Stimulated activated CD8-positive, alpha-beta memory T cell treated with anti-CD3 and anti-CD28 coated beads, Interleukin-15, amount 100 ng/mL, for 1 hour (primary cell): ENCODE measurements at places on chromosomes 11 and 22.

- DNase-seq, result no peak
Measured at GRCh38 chr11:8058216-8058615, 22.8 kb upstream of the TUB start.

DNA sequence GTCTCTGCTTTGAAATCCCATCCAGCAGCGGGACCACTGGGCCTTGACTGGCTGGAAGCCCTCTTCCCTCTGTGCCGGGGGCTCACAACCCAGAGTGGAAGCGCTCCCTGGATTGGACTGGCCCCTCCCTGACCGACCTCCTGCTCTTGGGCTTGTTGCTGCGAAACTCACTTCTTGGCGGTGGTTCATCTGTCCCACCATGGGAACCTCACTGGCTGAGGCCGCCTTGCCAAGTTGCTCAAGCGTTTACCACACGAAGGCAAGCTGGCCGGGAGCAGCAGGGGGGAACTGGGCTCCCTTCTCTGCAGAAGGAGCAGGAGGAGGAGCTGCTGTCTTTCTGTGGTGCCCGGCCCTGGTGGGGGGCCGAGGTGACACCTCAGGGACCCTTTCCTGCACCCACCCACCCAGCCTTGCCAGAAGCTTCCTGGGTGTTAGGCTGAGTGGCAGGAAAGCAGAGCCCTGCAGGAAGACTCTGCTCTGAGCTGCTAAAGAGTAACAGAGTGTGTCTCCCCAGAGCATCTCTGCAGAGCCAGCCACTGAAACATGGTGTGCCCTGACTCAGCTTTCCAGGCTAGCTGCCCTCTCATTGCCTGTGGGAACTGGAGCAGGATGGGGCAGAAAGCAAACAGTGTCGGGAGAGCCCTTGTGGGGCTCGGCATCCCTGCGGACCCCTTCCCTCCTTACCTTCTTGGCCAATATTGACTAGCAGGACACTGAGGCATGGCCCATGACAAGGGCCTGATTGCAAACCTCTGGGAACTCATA, 88.5 kb upstream of the ALX4 start:
- no peak for DNase-seq

- no peak for DNase-seq
Measured at GRCh38 chr11:110761991-110762390, 49.8 kb upstream of the ARHGAP20 start.

DNA sequence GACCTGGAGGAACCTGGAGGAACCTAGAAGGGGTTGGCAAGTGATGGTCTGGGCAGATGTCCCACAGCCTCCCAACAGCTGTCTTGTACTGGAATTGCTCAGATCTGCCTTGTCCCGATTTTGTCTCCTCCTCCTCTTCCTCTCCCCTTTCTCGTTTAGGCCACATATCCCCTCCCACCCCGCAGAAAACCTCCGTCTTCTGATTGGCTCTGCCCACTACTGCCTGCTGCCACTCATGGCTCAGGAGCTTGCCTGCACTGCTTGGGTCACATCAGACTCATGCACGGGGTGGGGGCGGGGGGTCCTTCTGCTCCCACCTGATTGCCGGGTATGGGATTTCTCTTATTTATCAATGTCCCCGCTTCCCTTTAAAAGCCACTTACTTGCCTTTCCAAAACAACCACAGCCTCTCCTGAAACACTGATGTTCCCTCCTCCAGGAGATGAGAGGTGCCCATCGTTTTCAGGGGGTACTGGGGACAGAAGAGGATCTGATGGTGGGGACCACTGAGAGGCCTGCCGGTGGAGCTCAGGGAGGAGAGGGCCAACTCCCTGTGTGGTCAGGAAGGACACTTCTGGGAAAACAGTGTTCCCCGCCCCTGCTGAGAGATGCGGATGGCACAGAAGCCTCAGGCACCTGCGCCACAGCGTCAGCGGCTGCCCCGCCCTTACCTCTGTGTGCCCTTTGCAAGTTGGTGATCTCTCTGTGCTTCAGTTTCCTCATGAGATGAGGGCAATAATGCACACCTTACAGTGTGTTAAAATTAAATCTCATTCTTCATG, 14.7 kb downstream of the TOM1 start:
- no peak for DNase-seq

GRCh38 chr11:107840129-107840484, 18.5 kb downstream of the SLC35F2 start:
- no peak for DNase-seq

GRCh38 chr11:66674964-66675602, 2.6 kb downstream of the RBM4B start:
- no peak for DNase-seq

DNA sequence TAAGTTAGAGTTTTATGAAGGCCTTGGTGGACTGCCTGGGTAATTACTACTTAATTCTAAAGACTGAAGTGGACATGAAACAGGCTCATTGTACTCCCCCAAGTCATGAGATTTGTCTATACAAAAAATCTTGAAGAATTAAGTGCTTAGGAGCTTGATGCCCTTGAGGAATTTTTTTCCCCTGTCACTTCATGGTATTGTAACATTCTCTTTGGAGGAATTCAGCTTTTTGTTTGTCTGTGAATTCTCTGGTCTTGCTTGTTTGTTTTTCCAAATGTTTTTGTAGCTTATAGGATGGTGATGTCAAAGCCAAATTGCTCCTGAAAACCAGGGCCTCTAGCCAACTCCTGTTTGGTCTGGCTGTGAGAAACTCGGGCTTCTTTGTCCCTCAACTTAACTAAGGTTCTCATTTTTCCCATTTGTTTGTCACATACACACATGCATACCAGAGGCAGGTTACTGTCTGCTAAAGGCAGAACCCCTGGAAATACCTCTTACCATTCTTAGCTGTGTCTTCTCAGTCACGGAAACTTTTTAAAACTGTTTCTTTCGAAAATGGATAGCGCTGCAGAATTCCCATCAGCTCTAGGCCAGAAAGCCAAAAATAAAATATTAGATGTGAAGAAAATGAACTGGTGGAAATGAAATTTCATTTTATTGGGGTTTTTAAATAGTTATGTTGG, 66.9 kb downstream of the AMOTL1 start:
- DNase-seq, result no peak

GRCh38 chr11:425301-425700, 10.5 kb upstream of the SIGIRR start:
- no peak for DNase-seq

- no peak for DNase-seq
Measured at GRCh38 chr11:128310676-128311445, 276.5 kb downstream of the ETS1 start.

DNA sequence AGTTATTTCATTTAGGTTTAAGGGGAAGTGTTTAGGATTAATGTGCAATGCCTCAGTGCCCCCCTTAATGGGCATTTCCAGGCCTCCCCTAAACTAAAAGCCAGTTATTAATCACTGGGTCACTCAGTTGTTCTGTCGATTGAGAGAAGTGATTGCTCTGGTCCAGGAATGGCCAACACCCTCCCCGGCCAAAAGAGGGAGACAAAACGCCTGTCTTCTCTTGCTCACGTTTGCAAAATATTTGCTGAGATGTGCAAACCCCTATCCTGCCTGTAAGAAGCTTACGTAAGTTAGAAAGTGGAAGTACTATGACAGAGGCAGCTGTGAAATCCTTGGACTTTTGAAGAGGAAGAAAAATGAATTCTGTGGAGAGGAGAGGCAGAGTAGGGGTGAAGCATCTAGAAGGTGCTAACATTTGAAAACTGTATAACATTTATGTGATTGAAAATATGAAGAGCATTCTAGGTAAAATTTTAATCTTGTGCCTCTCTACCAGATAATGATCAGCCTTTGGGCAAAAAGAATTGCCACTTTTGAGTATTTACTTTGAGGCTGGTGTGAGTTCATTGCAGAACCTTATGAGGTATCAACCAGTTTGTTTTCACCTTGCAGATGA, 37.7 kb downstream of the NTM start:
- no peak for DNase-seq

DNA sequence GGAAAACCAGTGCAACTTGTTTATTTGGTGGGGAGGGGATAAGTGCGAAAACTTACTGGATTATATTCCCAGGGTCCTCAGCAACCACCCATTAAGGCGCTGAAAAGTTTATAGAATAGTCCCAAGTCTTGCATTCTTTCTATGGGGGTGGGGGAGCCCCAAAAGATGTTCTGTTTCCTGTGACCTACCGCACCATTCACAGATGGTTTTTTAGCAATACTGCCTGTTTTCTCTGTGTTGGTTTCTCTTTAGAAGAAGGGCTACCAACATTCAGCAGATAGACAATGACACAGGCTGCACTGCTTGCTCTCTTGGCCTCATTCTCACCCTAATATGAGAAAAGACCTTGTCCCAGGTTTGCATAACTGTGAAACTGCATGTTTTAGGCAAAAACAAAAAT, 86.5 kb downstream of the FAM76B start:
- DNase-seq, result no peak

GRCh38 chr22:43207849-43208702, 21.1 kb upstream of the TTLL12 start:
- DNase-seq, result no peak

GRCh38 chr11:30815619-30816018, 229.5 kb upstream of the MPPED2 start:
- no peak for DNase-seq

DNA sequence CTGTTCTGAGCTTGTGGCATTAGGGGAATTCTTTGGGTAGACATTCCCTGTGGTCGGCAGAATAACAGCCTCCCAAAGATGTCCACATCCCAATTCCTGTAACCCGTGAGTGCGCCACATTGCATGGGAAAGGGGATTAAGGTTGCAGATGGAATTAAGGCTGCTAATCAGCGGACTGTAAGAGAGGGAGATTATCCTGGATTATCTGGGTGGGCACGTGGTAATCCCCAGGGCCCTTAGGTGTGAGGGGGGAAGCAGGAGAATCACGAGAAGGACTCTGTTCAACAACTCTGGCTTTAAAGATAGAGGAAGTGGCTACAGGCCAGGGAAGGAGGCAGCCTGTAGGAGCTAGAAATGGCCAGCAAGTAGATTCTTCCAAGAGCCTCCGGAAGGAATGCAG, 16.0 kb downstream of the CACNG2 start:
- DNase-seq, result no peak

- no peak for DNase-seq
Measured at GRCh38 chr22:32911503-32911902, 110.0 kb downstream of the TIMP3 start.

DNA sequence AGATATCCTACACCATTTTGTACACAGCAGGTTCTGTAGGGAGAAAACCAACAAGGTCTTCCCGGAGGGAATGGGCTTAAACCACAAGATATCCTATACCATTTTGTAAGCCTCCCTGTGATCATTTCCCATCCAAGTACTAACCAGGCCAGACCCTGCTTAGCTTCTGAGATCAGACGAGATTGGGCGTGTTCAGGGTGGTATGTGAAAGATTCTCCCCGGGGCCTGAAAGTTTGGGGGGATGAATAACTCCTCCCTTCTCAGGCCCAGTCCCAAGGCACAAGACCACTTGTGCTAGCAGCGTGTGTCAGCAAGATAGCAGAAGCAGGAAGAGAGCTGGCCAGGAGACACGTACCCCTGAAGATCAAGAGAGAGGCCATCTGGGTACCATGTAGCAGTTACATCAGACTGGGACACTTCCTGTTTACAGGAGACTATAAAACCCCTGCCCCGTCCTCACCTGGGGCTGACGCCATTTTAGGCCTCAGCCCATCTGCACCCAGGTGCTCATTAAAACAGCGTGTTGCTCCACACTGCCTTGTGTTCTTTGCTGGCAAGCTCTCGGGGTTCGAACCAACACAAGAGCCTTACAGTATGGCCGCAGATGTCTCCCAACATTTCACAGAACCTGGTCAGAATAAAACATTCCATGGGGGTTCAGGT, 17.3 kb downstream of the MIF start:
- no peak for DNase-seq

GRCh38 chr11:22304337-22304961, 33.7 kb upstream of the SLC17A6 start:
- DNase-seq, result no peak

GRCh38 chr11:126188332-126189108, 22.9 kb downstream of the RPUSD4 start:
- DNase-seq, result no peak

DNA sequence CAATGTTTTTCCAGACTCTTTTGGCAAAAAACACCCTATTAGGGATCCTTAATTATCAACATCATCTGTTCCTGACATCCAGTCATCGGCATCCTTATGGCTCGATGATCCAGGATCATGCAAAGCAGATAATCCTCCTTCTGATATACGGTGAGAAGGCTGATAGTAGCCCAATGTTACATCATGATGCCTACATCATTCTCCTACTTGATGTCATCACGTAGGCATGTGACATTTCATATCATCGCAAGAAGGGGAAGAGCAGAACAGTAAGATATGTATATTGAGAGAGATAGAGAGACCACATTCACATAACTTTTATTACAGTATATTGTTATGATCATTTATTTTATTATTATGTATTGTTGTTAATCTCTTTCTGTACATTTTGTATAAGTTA, 168.6 kb downstream of the ADAMTS15 start:
- no peak for DNase-seq

DNA sequence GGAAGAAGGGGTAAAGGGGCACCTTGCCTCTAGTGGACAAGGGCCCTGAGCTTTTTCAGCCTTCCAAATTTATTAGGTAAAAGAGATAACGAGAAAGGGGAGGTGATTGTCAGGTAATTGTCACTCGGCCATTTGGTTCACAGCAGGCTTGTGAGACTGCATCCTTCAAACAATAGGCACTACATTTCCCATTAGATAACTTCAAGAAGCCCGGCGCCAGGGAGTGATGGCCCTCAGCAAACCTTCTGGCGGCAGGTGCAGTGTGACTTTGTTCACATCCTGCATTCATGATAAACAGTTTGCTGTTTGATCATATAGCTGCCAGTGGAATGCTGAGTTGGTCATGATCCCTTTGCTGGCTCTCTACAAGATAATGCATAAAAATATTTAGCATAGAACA, 185.1 kb downstream of the CWF19L2 start:
- no peak for DNase-seq

GRCh38 chr11:10878408-10879214, 20.8 kb upstream of the ZBED5 start:
- DNase-seq, result no peak

GRCh38 chr11:72436661-72437060, 2.3 kb upstream of the CLPB start:
- no peak for DNase-seq

- DNase-seq, result no peak
Measured at GRCh38 chr11:117074119-117074518, 24.1 kb downstream of the SIK3 start.
